ENCODE measurements at places on chromosomes 4 and X.

- DNase-seq, result no peak
Observed at GRCh38 chrX:14193547-14193946, 163.9 kb upstream of the GEMIN8 start.

GRCh38 chr4:3412257-3413020 lies 29.3 kb upstream of the HGFAC start:
- DNase-seq, result no peak

DNA sequence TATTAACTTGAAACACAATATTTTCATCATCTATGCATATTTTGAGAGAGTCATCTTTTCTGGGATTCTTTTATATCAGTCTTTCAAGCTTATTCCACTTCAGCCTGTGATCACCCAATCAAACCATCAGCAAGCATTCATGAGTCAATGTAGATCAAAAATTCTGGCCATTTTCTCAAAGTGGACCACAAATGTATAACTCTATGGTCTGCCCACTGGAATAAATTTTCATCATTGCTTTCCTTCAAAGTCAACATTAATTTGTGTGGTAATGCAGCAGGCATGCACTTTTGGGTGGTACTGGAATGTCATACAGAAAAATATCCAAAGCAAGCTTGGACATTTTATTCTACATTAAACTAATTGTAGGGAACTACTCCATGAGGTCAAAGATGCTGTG lies 1013.0 kb downstream of the STIM2 start:
- no peak for DNase-seq

DNA sequence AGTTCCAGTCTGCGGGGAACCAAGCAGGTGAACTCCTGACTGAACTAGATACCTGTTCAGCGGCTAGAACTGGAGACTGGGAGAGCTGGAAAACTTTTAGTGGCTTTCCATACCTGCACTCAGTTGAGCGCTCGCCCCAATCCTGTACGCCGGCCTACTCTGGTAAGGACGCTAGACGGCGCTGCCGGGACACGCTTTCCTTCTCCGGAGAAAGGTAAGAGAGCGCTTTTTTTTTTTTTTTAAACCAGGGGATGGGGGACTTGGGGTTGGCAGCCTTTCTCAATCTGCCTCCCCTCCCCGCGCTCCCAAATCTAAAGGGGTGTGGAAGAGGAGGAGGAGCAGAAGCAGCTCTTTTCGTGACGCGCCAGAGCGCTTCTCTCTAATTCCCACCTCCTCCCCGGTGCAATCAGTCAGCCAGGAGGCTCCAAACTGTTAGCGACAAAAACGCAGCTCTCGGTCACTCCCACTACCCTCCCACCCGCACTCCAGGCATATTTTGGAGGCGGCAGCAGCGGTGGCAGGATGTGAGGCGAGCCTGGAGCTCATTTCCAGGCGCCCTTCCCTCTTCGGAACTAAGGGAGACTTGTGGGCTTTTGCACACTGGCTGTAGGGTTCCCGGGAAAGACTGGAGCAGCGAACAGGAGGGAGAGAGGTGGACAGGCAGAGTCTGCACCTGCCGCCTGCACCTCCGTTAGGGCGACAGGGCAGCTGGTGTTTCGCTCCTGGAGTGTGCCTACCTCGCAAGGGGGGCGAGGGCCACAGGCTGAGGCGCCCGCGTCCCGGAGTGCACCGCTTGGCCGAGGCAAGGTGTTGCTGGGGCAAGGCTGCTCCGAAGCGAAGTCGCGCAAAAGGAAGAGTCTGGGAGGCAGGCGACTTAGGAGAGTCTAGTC lies at the start of gene IL1RAPL2:
TSS of gene IL1RAPL2 (plus strand) at position 409 of the 890 bp plus-strand sequence.
- no peak for DNase-seq

Data from omental fat pad (tissue), 4 donors.